ENCODE measurements at places on chromosomes 12 and 14.
A peak's percentile ranks its signal among the peaks of the same experiment; 100 is the strongest.

DNA sequence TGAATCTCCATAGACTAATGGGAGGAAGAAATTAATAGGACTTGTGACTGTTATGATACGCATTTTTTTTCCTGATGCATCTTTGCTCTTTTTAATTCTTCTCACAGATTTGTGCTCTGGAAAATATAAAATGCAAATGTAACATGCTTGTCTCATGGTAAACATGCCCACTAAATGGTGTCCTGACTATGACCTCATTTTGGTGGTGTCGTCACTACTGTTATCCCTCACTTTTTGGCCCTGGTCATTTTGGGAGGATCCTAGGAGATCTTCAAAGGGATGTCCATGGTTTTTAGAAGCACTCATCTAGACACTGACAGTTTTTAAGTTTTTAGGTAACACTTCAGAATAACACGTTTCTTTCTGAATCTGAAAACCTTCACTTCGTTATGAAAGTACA lies 790.8 kb upstream of the FBXO33 start:
- no peak for DNase-seq

DNA sequence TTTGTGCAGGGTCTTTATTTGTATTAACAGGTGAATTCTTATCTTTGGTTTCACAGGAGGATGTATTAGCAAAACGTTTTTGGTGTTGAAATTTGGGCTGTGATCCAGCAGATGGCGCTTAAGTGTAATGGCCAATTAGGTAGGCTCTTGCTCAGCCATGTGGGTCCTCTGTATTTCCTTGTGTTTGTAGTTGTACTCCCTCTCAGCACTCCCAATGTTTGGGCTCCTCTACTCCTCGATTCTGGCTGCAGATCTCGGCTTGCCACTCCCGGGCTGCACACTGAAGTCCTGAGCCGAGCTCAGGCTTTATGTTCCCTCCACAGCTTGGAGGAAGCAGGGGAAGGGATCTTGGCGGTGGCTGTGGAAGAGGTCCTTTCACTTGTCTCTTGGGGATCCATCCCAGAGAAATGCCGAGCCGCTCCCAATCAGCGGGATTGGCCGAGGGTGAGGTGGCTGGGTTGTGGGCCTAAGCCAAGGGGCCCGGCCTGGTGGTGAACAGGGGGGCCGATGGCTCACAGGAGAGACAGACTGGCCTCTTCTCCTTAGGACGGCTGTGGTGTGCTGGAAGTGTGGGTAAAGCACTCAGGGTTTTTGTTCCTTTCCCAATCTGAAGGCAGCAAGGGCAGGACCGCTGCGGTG lies 133.7 kb downstream of the AEBP2 start:
- DNase-seq, result peak; percentile 41

- no peak for DNase-seq
These were observed 28.7 kb downstream of the GIT2 start for GRCh38 chr12:109967383-109968031.

- DNase-seq, result no peak
These were observed 52.1 kb downstream of the GSC start for GRCh38 chr14:94717808-94718207.

DNA sequence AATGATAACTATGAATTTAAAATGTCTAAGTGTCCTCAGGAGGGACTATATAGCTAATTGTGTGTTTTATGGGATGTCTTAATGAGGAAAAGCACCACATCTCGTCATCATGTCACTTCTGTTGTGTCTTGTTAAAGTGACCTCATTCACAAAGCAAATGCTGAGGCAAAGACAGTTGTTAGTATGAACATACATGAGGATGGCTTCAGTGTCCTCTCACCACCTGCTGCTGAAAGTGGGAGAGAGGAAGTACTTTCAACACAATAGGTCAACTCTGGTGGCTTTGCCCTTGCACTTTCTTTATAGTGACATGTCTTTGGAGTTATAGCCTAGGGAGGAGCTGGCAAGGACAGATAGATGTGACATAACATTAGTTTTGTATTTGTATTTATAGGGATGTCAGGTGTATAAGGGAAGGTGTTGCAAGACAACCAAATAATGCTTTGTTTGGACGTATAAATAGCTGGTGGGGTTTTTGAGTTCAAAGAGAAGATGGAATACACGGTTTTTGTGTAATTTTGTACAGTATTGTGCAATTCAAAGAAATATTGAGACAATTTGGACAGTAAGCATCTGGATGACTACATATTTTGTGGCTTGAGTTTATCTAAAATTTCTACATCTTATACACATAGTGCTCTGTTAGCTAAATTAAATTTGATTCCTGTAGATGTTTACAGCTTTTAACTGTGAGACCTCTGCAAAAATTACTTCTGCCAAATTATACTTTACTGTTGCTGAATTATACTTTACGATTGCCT lies 131.7 kb upstream of the ATP2B1 start:
- peak; percentile 11 for DNase-seq

GRCh38 chr12:104748790-104749189 lies 209.3 kb downstream of the SLC41A2 start:
- peak; percentile 77 for DNase-seq

- no peak for DNase-seq
These were observed 124.4 kb downstream of the SLC25A21 start for GRCh38 chr14:37047996-37048395.

DNA sequence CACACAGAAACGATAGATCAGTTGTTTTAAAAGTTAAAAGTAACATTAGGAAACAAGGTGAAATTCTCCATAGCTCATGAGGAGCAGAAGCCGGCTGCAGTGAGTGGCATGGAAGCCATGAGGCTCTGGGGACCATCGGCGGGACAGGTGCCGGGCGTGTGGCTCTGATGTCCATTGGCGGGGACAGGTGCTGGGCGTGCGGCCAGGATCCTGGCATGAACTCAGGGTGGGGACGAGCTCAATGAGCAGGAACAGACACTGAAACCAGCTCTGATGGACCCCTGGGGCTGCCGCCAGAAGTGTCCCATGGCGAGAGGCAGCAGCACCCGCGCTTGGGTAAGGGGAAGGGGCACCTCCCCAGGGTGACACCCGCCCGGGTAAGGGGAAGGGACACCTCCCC lies 75.1 kb downstream of the NOC4L start:
- DNase-seq, result no peak

DNA sequence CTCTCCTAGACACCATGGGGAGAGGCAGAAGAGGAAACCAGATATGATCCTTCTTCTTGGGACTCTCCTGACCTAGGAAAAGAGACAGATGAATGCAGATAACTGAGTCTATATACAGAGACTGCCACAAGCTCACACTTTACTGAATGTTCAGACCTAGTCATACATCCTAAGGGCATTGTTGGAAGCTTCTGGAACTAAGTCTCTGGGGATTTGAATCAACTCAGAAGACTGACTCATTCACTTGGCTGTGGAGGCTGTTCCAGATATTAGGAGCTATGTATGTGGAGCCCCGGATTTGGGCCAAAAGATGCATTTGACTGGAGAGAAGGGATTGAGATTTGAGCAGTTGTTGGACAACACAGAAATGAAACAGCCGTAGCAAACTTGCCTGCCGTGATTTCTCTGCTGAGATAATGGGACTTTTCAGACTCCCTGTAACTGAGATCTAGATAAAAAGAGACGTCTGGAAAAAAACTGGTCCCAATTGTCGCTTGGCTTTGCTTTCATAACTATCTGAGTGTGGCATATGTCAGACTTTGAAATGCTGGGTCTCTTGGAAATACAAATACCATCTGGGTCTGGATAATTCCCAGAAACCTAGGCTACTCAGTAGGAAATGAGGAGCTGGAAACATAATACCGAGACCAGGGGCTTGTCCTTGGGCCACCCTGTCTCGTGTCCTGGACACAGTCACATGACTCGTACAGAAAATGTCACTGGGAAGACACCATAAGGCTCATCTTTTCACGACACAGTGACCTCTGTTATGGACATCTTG lies 396.8 kb downstream of the NUAK1 start:
- DNase-seq, result no peak

DNA sequence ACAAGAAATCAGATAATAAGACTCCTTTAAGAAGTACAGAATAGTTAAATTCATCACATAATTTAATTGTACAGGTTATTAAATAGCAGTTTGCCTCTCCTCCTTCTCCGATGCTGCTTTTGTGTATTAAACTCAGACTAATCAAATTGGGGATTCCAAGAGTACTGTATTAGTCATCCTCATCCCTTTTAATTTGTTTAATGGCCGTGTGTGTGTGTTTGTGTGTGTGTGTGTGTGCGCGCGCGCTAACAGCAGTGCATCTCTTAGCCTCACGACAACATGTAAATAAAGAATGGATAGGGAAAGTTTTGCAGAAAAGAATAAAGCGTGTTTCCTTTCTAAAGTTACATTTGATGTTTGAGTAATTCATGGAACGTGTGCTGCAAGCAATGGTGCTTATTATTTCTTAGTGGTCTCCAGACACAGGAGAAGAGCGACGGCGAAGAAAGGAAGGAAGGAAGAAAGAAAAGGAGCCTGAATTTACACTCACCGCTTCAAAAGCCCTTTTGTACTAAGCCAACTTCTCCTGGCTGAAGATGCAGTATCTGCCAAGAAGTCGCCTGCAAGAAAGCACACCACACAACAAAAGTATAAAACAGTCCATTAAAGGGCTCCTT lies 220.3 kb downstream of the ASCL1 start:
- no peak for DNase-seq

- DNase-seq, result no peak
These were observed 12.7 kb upstream of the STON2 start for GRCh38 chr14:81412779-81413178.

- DNase-seq, result no peak
These were observed 104.7 kb upstream of the TSPAN8 start for GRCh38 chr12:71262466-71262865.
